Kidney epithelial cell (primary cell): ENCODE measurements at places on chromosomes 16 and 17.

GRCh38 chr17:38579934-38580333, 25.8 kb downstream of the SRCIN1 start:
- no peak for DNase-seq

- no peak for DNase-seq
Measured at GRCh38 chr17:51165680-51166197, 472 bp upstream of the NME2 start.

GRCh38 chr16:1152123-1152638, 725 bp upstream of the CACNA1H start:
- no peak for DNase-seq

- no peak for DNase-seq
Measured at GRCh38 chr17:66449418-66449977, 147.1 kb downstream of the PRKCA start.

GRCh38 chr16:9870962-9871361, 311.3 kb downstream of the GRIN2A start:
- DNase-seq: no peak

DNA sequence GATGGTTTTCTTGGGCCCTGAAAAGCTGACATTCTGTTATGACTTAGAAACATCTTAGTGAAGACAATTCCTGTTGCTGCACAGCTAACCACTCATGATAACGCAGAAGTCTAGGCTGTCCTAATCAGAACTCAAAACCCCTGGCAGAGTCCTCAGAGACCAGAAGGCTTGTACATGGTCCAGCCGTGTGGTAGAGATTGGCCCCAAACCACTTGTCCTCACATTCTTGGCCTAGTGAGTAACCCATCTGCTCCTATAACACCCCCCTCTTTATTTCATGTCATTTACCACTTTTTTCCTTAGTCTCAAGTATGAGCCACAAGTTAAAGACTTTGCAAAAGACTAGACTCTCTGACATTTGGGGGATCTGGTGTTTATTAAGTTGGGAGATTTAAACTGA, 116.5 kb upstream of the ADAMTS18 start:
- DNase-seq: no peak

- peak; percentile 87 for DNase-seq
Measured at GRCh38 chr17:81885869-81886548, 5.4 kb downstream of the ALYREF start.

DNA sequence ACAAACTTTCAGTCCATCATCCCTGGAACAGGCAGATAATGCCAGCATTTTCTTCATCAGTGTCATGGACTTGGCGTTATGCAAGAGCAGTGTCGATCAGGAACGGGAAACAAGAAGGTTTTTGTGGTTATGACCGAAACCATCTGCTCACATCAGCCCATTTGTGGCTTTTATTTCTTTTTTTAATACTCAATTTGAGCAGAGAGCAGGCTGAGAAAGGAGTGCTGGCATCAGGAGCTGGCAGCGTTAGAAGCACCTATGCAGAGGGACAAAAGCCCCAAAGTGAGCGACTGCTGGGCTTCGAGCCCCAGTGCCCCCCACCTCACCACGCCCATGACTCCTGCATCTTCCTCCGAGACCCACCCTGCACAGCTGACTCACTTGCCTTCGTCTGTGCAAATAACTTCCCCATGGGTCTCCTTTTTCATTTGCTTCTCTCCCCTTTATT, 16.2 kb upstream of the CD300E start:
- DNase-seq: no peak

GRCh38 chr17:7019839-7020519, 2.9 kb upstream of the BCL6B start:
- DNase-seq: no peak

GRCh38 chr16:54936979-54937670, 6.5 kb downstream of the IRX5 start:
- DNase-seq: no peak

DNA sequence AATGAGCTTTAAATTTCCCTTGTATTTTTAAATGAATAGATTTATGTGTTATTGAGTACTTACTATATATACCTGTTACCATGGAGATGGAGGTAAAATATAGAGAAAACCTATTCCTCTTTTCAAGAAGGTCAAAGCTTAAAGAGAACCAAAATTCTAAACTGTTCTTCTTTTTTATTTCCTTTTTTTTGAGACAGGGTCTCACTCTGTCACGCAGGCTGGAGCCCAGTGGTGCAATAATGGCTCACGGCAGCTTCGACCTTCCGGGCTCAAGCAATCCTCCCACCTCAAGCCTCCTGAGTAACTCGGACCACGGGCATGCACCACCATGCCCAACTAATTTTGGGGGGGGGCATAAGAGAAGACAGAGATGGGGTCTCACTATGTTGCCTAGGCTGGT, 25.0 kb upstream of the TMEM97 start:
- no peak for DNase-seq

- DNase-seq: no peak
Measured at GRCh38 chr17:58528443-58528842, 14.0 kb upstream of the MTMR4 start.
